ENCODE measurements at places on chromosomes 4 and X. TPM values are rescaled to one million over a fixed set of nuclear protein-coding genes. Genes with fewer than 3 reads are reported as not detected.

GBA3 gene
- not detected for total RNA-seq

GRCh38 chr4:126701756-126702155 is 931.0 kb upstream of the INTU start:
- no peak for DNase-seq

CWH43 gene
- total RNA-seq, result not detected

- no peak for DNase-seq
Observed at GRCh38 chr4:7985891-7986441, 46.3 kb upstream of the AFAP1 start.

- DNase-seq, result no peak
Observed at GRCh38 chr4:66572949-66573348, 902.7 kb upstream of the EPHA5 start.

CCSER1 gene
- total RNA-seq, result 0.16 TPM

DNA sequence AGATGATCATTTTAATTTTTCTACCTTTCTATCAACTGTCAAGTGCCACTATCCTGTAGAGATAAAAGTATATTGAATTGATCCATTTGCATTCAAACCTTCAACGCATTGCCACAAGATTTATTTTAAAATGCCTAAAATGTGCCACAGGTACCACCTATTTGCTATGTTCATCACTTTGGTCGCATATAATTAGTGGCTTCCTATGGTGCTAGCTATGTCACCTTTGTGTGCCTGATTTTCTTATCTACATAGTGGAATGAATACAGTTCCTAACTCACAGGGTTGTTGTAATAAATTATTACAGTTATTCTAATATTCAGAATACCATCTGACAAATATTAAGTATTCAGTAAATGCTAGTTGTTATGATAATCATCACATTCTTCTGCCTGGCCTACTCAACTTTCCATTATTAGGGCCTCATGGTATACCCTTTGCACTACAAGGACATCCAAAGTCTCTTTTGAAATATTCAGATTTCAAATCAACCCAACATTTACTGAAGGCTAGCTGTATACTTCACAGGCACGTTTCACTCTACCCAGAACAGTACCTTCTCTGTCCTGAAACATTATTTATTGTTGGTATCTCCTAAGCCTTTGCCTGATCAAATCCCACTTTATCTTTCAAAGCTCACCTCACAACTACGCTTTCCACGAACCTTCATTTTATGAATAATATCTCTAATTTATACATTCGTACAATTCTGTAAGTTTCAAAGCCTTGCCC is 62.4 kb downstream of the ANXA10 start:
- no peak for DNase-seq

DNA sequence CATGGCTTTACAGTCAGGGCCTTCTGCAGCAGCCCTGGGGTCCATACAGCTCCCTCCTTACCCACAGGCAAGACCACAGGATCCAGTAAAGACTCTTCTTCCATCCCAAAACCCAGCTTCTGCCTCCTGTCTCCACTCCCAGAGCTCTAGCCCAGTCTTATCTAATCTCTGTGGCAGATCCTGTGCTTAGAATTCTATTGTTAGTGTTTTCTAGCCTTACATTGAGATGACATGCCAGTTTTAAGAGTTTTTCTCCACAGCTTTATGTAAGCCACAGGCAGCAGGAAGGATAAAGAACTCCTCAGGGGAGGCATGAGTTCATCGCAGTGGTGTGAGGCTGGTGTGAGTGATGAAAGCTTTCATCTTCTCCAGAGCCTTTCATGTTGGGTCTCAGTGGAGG is 129.1 kb downstream of the RCHY1 start:
- no peak for DNase-seq

GRCh38 chr4:144674711-144675110 is 28.8 kb downstream of the HHIP start:
- no peak for DNase-seq

PABPC1L2B gene
- not detected for total RNA-seq

DNA sequence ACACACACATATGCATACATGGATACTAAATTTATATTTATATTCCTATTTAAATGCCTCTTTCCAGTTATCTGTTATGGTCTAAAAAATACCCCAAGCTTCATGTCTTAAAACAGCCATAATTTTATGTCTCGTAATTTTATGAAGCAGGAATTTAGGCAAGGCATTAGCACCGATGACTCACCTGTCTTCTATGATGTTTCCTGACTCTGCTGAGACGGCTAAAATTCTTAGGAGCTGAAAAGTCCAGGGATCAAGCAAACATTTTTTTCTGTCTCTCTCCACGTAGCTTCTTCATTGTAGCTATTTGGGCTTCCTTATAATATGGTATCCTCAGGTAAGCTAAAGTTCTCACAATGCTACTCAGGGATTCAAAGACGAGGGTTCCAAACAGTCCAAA is 930.3 kb downstream of the STIM2 start:
- no peak for DNase-seq

DNA sequence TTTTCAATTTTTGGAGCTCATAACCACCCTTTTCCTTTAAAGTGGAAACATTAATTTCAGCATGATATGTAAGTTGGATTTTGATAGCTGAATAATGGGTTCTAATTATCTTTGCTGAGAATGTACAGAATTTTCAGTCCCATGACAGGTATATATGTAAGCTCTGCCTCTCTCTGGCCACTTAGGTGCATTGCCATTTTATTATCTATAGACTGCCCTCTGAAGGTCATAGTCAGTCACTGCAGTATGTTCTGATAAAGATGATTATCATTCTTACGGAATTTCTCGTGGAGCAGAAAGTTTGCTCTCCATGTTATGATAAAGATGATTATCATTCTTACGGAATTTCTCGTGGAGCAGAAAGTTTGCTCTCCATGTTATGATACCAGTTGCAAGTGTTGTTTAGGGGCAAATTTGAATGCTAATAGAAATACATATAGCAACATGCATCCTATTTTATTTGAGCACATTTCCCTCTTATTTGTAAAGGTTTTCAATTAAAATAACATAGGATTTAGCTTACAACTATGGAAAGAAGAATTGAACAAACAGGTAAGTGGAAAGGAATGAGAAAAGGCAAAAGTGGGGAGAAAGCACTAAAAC is 10.4 kb downstream of the AFP start:
- DNase-seq, result no peak

DNA sequence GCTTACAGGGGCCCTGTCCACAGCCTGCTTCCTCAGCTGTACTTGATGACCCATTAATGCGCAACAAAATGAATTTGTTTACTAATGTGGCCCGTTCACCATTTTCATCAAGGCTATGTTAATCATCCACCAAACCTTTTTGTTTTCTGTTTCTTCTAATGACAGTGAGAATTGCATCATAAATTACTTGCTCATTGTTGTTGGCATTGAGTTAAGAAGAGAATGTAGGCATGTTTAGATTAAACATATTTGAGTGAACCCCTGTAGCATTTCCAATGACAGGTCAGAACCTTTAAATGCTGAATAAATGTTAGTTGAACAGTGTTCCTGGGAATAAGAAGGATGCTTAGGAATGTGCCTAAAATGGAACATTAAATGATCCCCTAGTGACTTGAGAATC is 183.4 kb downstream of the SPRY1 start:
- DNase-seq, result no peak

- DNase-seq, result no peak
Observed at GRCh38 chr4:118314221-118314620, 38.6 kb downstream of the PRSS12 start.

All from activated CD8-positive, alpha-beta memory T cell treated with anti-CD3 and anti-CD28 coated beads, Interleukin-2, amount 10 ng/mL, durations not matched to agents 7 days and 5 days (primary cell).